Hematopoietic multipotent progenitor cell treated with erythropoietin and hydrocortisone succinate and interleukin-3 and kit ligand, for 15 days (in vitro differentiated cells): ENCODE measurements at places on chromosomes 4 and X.
A peak's percentile ranks its signal among the peaks of the same experiment; 100 is the strongest.

GRCh38 chr4:55549888-55550287, 3.2 kb upstream of the CLOCK start:
- no peak for DNase-seq

- DNase-seq = no peak
Measured at GRCh38 chr4:21002976-21003375, 302.7 kb downstream of the PACRGL start.

GRCh38 chr4:147830987-147831386, 99.1 kb downstream of the ARHGAP10 start:
- DNase-seq = no peak

DNA sequence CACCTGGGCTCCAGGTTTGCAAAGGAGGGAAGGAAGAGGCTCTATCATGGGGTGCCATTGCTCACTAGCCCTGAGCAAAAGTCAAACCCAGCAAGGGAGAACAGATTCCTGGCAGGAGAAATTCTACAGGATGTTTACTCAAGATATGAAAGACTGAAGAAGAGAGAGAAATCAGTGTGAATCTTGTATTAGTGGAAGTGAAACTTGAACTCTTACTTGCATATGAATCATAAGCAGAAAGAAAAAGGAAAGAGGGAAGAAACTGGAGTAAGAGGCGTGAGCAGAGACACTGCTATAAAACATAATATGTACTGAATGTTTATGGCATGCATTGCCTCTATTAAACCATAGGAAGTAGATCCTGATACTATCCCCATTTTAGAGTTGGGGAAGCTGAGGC, 60.9 kb downstream of the C4orf46 start:
- DNase-seq = no peak

DNA sequence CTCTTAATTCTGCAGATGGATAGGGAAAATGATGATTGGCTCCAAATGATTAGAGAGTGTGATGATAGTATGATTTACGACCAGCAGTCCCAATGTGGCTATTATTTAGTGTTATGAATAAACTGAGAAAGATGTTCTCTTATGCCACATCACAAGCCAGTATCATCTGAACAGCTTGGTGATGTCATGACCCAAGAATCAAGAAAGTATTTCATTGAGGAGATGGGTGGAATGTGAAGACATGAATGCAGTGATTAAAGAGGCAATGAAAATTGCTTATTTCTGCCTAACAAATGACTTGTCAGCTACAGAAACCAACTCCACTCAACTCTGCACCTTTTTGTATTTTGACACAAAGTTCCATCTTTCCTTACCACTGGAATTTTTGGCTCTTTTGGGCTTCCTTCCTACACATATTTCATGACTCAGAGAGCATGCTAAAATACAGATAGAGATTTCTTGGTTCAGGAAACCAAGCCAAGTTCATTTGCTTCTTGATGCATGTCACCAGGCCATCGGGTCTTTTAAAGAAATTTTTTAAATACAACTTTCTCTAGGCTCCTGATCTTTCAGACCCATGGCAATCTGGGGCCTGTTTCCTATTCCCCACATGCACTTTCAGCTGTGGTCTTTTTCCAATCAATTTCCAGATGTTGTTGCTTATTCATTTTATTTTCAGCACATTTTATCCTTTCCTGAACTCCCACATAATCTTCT, 174.2 kb downstream of the HHIP start:
- DNase-seq = no peak

GRCh38 chr4:140255927-140256326, 101.9 kb upstream of the MAML3 start:
- DNase-seq = no peak

DNA sequence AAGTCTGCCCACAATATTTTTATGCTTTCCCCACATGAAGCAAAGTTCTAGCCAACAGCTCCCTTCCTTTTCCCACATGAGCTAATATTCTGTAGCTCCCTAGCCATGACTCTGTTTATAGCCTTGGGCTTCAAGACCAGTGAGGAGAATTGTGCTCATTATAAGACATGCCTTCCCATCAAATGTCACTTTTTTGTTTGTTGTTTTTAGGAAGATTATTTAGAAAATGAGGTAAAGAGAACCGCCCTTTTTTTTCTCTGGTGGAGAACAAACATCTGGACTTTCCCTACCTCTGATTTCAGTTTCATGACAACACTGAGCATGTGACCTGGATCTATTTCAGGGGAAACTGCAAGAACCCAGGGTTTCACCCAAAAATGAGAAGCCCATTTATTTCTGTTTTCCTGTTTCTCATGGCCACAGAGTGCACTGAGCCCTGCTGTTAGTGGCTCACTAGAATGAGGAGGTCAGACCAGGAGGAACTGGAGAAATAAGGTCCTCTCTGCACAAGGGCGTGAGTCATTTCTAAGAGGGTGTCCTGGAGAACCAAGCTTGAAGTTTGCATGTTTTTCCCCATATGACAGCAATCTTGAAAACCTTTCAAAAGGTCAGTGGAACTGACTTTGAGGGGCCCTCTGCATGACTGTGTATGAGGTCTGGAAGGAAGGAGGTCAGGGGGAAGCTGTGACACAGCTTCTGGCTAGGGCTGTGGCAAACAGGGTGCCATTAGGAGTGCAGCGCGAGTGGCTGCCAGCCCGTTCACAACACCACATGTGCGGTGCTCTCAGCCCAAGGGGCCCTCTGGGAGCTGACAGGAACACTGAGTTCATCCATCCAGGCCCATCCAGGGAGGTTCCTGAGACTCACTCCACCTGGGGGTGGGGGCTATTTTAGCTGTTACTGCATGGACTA, 55.2 kb downstream of the CHST7 start:
- no peak for DNase-seq

GRCh38 chrX:71998836-71999509, 88.3 kb downstream of the NHSL2 start:
- DNase-seq = peak; percentile 16

GRCh38 chr4:180197471-180197870, 2045.7 kb upstream of the TENM3 start:
- no peak for DNase-seq

DNA sequence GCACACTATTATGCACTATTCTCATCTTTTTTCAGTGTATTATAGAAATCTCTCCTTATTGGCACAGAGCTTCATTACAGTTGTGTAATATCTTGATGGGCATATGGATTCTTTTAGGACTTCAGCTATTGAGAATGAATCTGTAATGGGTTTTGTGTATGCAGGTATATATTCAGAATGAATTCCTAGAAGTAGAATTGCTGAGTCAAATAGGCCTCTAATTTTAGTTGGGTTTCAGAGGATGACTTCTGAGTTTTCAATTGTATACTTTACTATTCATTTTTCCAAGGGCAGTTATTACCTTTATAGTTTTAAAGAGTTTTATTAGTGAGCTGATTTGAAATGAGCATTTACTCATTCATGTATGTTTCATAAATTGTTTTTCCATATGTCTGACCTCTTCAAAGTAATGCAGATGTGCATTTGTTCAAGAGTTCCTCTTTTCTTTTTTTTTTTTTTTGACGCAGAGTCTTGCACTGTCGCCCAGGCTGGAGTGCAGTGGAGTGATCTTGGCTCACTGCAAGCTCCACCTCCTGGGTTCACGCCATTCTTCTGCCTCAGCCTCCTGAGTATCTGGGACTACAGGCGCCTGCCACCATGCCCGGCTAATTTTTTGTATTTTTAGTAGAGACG, 19.5 kb downstream of the CASP6 start:
- DNase-seq = no peak

DNA sequence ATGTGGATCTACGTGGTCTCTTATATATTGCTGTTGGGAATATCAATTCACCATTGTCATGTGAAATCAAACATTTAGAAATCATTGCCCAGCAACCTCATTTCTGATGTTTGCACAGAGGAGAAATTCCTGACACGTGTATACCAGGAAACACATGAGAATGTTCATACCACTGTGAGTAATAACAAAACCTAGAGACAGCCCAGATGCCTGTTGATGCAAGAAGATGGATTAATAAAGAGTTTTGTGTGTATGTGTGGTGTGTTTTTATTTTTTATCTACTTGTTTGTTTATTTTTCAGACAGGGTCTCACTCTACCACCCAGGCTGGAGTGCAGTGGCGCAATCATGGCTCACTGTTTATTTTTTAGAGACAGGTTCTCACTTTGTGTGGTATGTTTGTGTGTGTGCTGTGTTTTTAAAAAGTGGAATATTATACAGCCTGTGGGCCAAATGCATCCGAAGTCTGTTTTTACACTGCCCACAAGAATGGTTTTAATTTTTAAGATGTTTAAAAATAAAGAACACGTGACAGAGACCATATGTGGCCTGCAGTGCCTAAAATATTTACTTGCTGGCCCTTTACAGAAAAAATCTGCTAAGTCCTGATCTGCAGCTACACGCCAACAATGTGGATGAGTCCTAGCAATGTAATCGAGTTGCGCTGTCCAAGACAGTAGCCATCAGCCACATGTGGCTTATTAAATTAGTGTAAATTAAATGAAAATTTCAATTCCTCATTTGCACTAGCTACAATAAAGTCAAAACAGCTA, 39.2 kb downstream of the TXLNG start:
- DNase-seq = no peak
